ENCODE measurements at places on chromosomes 3 and 15.

DNA sequence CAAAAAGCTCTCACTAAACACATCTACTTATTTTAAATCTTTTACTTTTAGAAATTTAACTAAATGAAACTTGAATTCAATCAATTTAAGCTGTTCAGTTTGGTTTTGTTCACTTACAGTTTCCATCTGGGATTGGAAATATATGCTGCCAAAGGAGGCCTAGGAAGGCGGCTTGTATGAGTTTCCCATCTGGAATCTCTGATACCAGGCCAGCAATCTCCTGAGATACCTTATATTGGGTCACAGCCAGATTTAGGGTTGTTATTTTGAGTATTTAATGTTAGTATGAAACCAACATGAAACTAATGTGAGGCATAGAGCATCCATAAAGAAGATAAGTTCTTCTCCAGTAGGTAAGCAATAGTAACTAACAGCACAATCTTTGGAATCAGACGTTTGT, 94.6 kb downstream of the GMNC start:
- no peak for DNase-seq

- no peak for DNase-seq
Observed at GRCh38 chr3:47370887-47371697, 9.7 kb upstream of the PTPN23 start.

- DNase-seq = no peak
Observed at GRCh38 chr3:160685144-160685766, 8.3 kb downstream of the ARL14 start.

- DNase-seq = no peak
Observed at GRCh38 chr3:188319569-188319968, 165.6 kb downstream of the LPP start.

- no peak for DNase-seq
Observed at GRCh38 chr15:91947293-91947679, 93.8 kb downstream of the SLCO3A1 start.

DNA sequence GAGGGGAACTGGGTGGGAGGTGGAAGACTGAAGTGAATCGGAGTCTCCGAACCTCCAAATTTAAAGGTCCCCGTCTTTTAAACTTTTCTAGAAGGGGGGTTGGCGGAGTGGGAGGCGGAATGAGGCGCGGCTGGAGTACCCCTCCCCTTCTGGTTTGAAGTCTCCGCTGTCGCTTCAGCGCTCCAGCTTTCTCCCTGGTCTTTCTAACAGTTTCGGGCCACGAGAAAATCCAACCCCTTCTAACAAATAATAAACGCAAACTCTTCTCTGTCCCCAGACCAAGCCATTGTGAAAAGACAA, 2.5 kb upstream of the MECOM start:
- no peak for DNase-seq

DNA sequence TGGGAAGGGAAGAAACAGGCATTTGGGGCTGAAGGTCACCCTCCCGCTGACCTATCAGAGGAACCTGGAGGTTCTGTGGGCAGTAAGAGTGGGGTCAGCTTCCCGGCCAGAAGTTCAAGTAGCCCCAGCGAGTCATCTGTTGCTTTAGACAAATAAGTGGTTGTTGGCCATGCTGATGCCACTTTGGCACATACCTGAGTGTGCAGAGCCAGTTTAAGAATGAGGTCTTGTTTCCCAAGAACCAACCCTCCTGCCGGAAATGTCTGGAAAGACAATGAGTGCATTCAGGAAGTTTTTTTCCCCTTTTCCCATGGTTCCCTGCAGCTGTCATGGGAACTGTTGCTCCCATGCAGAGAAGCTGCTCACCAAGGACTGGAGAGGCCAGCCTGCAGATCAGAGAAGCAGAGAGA, 166.7 kb downstream of the ZNF621 start:
- DNase-seq = no peak

DNA sequence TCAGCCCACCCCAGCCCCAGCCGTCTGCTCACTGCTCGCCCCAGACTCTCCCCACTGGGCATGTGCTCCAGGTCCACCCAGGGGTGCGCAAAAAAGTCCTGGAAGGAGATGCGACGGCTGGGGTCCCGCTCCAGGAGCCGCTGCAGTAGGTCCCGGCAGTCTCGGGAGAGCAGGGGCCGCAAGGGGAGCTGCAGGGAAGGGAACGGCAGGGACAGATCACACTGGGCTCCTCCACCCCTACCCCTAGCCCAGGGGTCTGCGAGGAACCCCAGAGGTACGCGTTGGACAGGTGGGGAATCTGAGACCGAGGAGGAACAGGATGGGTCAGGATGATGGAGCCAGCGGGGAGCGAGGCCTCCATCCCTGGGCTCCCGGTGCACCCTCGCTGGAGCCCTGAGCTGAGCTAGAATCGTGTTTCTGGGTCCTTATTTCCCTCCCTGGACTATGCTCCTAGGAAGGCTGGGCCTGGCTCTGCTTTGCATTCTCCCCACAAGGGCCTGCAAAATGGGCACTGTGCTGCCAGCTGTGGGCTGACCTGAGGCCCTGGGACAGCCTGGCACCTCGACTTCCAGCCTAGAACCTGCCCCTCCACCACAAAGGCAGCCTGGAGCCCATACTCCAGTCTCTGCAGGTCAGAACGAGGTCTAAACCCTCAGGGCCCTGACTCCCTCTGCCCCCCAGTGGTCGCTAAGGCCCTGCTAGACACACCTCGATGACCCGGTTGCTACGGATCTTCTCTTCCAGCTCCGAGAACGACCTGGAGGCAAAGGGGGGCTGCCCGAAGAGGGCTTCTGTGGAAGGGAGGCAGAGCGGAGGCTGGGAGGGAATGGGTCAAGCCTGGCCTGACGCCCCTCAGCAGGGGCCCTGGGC, 3.2 kb downstream of the ULK3 start:
- DNase-seq = no peak

DNA sequence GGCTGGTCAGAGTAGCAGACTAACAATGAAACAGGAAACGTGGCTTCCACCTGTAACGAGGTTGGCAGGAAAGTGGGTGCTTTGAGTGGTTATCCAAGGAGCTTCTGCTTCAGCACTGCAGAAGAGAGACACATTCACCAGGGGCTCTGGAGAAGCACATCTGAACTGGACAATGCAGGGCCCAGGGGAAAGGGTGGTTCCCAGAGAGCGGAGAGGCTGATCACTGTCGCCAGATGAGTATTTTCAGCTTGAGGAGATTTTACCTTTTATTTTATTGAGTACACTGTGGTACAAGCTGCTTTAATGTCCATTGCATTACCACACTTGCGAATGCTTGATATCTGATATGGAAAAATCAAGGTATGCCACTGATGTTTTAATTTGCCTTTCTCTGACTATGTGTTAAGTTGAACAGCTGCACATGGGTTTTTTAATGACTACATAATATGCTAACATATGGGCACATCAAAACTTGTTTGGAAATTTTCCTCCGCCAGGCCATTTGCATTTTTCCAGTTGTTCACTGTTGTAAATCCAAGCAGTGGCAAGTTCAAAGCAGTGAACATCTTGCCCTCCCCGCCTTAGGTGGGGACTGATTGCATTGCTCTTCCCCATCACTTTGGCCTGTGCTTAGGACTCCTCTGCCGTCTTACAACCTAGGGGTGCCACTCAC, 52.1 kb downstream of the LRTM1 start:
- DNase-seq = no peak

- no peak for DNase-seq
Observed at GRCh38 chr15:33766389-33766788, 201.9 kb upstream of the CHRM5 start.

- no peak for DNase-seq
Observed at GRCh38 chr3:170222647-170223541, 670 bp downstream of the PRKCI start.

- DNase-seq = no peak
Observed at GRCh38 chr15:66294157-66294931, 976 bp downstream of the DIS3L start.

Measured in cortex of kidney (tissue), 1 donor.